ENCODE measurements at places on chromosomes 12 and 14.

DNA sequence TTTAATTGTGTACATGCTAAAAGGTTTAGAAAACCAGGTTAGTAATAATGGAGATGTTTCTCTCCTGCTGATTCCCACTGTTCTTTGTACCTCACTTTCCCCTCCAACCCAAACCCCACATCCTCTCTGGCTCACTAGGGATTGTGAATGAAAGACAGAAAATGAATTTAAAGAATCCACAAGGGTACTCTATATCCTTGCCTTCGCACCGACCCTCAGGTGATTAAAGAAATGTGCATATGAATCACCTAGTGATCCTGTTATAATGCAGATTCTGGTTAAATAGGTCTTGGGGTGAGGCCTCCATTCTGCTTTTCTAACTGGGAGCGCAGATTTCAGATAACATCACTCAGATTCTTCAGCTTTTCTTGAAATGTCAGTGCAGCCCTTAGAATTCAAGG, 84.3 kb upstream of the OTX2 start:
- no peak for DNase-seq

GRCh38 chr14:87542288-87542687, 450.7 kb downstream of the GALC start:
- DNase-seq, result no peak

DNA sequence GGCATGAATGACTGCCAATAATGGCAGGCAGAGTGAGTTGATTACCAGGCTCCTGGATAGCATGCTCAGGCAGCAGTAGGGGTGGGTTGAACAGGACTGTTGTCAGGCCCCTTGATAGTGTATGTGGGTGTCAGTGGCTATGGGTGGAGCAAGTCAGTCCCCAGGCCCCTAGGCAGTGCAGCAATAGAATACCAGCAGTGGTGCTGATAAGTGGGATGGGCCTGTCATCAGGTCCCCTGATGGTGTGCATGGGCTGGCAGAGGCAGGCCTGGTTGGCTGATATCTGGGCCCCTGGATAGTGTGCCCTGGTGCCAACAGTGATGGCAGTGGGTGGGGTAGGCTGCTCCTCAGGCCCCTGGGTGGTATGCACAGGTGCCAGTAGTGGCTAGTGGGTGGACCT, 32.4 kb downstream of the SMCO2 start:
- DNase-seq, result no peak

DNA sequence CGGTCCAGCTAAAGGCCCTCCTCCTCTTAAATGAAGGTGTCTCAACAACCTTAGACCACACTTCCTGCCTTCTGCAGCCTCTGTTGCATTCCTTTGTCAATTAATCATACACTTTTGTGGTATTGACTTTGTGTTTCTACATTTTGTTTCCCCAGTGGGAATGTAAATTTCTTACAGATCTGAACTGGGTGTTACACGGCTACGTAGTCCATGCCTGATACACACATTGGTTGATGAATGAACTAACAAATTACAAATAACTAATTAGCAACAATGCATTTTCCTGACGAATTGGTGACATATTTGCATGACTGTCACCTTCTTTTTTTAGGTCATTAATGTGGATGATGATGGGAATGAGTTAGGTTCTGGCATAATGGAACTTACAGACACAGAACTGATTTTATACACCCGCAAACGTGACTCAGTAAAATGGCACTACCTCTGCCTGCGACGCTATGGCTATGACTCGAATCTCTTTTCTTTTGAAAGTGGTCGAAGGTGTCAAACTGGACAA, 15.2 kb upstream of the CCT2 start:
- no peak for DNase-seq

- no peak for DNase-seq
These were observed 91.7 kb downstream of the GALC start for GRCh38 chr14:87901236-87901635.

DNA sequence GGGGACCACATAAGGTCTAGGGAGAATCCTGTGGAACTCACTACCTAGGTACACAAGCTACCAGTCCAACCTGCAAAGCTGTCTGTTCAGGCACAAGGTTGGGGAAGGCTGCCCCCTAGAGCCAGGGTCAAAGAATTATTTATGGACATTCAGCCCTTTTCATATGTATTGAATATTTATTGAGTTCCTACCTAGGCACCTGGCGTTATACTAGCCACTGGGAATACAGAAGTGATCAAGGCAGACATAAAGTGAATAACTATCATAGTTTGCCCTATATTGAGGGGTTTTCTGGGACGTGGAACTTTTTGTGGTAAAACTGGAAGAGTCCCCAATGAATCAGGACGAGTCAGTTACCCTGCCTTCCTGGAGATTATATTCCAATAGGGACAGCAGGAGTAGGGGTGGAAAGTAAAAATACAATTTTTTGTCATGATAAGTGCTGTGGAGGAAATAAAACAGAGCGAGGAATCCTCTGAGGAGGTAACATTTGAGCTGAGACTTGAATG, 5.8 kb upstream of the SLC48A1 start:
- peak; percentile 80 for DNase-seq

DNA sequence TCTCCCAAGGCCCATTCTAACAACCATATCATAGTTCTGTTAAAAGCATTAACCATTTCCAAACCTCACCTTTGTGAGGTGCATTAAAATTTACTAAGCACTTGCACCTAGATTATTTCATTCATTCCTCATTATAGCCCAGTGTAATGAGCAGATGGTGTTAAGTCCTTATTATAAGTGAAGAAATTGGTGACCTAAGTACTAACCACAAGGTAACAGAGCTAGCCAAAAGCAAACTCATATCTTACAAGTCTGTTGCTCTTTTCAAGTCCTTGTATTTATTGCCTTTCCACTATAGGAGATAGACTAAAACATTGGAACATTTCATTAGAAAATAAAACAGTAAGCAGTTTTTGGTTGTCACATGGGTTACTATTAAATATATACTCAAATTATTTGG, 49.7 kb downstream of the TDP1 start:
- no peak for DNase-seq

GRCh38 chr14:28412077-28412476, 354.5 kb upstream of the FOXG1 start:
- DNase-seq, result no peak

DNA sequence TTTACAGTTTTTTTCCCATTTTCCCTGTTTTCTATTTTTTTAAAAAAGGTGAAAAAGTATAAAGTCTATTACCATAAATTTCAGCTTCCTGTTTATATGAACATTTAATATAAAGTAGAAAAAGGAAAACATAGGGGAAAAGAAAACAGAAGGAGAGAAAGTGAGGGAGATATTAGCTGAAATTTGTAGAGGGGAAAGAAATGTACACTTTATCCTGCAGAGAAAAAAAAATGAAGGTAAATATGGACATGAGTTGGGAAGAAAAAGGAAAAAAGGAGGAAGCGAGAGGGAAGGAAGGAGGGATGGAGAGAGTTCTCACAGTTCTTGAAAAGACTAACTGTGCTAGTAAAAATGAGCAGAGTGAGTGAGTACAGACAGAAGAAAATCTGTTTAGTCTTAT, 91.6 kb upstream of the BTG1 start:
- no peak for DNase-seq

DNA sequence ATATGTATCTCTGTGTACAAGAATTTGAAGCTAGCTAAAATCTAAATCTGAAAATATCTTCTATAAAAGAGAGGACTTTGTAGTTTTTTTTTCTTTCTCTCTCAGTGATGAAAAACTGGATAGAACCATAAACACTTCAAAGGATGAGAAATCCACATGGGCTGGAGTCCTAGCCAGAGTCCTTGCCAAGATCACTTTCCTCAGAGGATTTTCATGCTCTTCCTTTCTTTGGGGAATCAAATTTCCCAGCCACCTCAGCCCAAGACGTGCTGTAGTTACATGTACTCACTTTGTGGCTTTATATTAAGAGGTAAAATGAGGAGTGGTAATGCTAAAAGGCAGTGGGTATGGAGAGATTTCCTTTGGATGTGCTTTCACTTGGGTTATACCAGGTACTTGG, 110.3 kb downstream of the SLC38A1 start:
- no peak for DNase-seq

- DNase-seq, result no peak
These were observed 84.0 kb downstream of the SAMD4A start for GRCh38 chr14:54650959-54651351.

DNA sequence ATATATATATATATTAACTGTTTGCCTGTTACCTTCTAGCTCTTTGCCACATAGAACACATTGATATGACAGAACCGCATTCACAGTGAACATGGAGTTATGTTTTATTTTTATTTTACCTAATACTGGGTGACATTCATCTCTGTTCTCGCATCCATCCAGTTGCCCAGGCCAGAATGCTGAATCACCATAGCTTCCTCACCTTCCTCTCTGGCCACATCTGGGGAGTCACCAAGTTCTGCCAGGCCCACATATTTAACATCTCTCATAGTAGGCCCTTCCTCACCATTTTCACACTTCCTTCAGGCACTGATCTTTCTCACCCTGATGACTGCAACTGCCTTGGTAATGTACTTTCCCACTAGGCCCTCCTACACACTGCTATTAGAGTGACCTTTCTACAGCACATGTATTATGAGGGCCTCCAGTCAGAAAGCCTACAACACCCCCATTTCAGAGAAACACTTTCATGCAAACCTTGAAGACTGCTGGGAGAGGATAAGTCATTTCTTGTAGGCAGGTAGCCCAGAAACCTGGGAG, 106.8 kb downstream of the LGR5 start:
- DNase-seq, result no peak

GRCh38 chr14:84856751-84857534, 673.0 kb upstream of the FLRT2 start:
- no peak for DNase-seq

DNA sequence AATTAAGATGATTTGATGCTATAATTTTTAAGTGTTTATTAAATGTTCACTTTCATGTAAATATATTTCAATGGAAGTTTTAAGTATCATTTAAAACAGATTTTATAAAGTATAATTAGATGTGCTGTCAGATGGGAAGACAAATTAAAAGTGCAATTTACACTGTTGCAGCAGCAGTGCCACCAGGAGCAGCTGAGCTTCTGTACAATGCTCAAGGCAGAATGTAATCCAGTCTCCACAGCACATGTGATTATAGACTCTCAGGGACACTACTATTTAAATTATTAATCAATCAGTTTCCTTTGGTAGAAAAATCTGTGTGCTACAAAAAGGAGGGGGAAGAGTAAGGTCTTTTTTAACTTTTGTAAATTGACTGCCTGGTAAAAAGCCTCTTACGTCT, 285.7 kb upstream of the USP15 start:
- DNase-seq, result no peak

DNA sequence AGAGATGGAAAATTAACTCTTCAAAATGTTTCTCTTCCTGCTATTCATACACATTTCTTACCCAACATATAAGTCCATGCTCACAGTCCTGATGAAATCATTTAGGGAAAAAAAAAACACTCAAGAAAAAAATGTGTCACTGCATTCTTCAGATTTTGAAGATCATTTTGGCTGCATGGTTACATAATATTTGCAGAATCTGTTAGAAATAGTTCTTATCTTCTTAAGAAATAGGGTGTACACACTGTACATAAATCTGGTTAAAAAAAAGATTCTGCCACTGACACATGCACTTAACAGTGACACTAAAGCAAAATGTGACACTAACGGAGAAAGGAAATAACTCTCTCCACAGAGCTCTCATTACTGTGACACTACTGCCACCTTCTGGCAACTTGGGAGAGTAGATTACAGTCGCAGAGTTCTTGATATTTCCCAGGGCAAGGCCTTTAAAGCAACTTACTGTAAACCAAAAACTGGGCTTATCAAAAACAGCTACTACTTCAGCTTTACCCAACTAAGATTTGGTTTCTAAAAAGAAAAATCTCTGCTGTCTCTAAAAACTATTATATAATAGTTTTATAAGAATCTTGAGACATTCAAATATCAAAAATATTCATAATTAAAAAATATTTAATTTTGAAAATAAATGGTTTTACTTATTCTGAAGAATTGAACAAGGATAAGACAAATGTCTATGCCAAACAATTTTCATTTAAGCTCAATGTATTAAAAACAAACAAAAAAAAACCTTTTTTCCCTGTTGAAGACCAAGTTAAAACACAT, 65.0 kb downstream of the SETD3 start:
- peak; percentile 87 for DNase-seq

GRCh38 chr14:103144085-103144484, 20.8 kb downstream of the TNFAIP2 start:
- DNase-seq, result no peak

GRCh38 chr14:75566752-75567151, 11.7 kb upstream of the FLVCR2 start:
- no peak for DNase-seq

GRCh38 chr14:105093038-105093430, 27.8 kb upstream of the GPR132 start:
- peak; percentile 73 for DNase-seq

DNA sequence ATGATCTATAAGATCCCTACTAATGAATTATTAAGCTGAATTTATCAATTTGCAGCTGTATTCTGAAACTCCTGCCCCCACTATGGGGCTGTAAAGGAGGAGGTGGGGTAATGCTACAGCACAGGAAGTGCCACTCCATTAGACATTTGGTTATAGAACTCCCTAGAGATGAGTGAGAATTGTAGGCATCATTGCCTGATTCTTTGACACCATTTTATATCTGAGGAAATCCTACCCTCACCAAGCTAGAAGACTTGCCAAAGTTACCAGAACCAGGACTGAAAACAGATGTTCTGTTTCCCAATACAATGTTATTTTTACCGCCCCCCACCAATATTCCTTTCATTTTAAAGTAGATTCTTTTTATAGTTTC, 182.4 kb downstream of the EGLN3 start:
- no peak for DNase-seq

- no peak for DNase-seq
These were observed 61.1 kb downstream of the RPS6KA5 start for GRCh38 chr14:90999299-90999698.

- no peak for DNase-seq
These were observed 40.7 kb downstream of the LRRIQ1 start for GRCh38 chr12:85076688-85077430.

DNA sequence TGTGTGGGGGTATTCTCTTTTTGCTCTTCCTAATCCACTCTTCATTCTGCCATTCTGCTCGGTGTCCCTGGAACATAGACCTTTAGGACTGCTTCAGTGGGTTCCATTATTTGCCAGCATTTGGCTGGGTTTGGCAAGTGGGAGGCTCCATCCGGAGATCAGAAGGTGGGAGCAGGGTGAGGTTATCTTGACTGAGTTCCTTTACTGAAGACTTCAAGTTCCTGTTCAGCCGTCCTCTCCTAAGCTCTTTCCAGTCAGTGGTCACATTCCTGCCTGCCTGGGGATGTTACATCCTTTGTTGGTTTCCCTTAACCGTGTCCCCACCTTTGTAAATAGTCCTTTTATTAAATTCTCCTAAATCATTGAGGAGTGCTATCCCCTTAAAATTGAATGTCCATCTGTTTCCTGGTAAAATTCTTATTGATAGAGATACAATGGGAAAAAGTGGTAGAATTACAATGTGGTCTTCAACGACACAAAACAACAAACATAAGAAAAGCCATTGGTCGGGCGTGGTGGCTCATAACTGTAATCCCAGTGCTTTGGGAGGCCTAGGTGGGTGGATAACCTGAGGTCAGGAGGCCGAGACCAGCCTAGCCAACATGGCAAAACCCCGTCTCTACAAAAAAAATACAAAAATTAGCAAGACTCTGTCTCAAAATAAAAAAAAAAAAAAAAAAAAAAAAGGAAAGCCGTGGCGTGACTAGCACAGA, 5.0 kb upstream of the MIA2 start:
- peak; percentile 3 for DNase-seq
